Dermis microvascular lymphatic vessel endothelial cell (primary cell): ENCODE measurements at places on chromosomes 12 and 14. TPM values are rescaled to one million over a fixed set of nuclear protein-coding genes. Genes with fewer than 3 reads are reported as not detected.

LRTM2 gene
- not detected in 2 replicates for total RNA-seq

KCNK10 gene
- not detected in 2 replicates for total RNA-seq

NINJ2 gene
- total RNA-seq: 2.4 and 3.0 TPM in 2 replicates

RNASE7 gene
- total RNA-seq: not detected in 2 replicates

P2RX2 gene
- total RNA-seq: not detected in 2 replicates

TMX1 gene
- total RNA-seq: 32.4 and 43.3 TPM in 2 replicates

SERPINA3 gene
- total RNA-seq: under 0.01 TPM in 1 of 2 replicates, not detected in the other

NOPCHAP1 gene
- 4.3 and 10.4 TPM in 2 replicates for total RNA-seq

ZFHX2 gene
- total RNA-seq: 0.13 TPM in 2 replicates

LYZ gene
- total RNA-seq: under 0.01 TPM in 1 of 2 replicates, not detected in the other

KERA gene
- not detected in 2 replicates for total RNA-seq

CCDC177 gene
- total RNA-seq: not detected in 2 replicates

TSPAN9 gene
- total RNA-seq: 68.3 and 96.8 TPM in 2 replicates

BHLHE41 gene
- under 0.01 and 0.13 TPM in 2 replicates for total RNA-seq

DNA sequence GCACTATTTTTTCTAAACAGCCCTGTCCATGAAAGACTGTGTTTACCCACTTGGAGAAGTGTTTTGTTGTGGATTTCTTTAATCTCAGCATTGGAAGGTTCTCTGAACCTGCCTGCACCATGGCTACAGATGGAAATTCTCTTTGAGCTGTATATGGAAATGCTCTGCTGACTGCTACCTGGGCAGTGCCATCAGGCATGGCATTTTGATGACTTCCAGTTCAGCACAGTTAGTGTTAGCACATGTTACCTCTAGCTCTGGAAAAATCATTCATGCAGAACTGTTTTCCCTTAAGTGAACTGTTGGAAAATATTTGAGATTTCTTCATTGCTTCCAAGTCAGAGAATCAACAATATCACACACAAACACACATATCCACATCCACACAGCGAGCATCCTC, 52.6 kb upstream of the RIC8B start:
- DNase-seq: no peak

- no peak for DNase-seq
These were observed 16.7 kb downstream of the HRK start for GRCh38 chr12:116864371-116865160.

- DNase-seq: no peak
These were observed 1.1 kb upstream of the C14orf132 start for GRCh38 chr14:96037891-96038557.

- no peak for DNase-seq
These were observed 70.2 kb downstream of the LLPH start for GRCh38 chr12:66060163-66060907.

DNA sequence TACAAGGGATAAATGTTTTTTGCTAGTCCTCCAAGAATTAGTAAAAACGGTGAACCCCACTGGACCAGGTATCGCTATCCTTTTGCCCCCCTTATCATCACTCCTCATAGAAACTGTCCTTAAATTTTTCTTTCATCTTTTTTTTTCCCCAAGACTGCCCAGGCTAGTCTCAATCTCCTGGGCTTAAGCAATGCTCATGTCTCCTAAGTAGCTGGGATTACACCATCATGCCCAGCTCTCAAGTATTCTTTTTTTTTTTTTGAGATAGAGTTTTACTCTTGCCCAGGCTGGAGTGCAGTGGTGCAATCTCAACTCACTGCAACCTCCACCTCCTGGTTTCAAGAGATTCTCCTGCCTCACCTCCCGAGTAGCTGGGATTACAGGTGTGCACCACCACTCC, 9.7 kb downstream of the IRF2BPL start:
- no peak for DNase-seq

DNA sequence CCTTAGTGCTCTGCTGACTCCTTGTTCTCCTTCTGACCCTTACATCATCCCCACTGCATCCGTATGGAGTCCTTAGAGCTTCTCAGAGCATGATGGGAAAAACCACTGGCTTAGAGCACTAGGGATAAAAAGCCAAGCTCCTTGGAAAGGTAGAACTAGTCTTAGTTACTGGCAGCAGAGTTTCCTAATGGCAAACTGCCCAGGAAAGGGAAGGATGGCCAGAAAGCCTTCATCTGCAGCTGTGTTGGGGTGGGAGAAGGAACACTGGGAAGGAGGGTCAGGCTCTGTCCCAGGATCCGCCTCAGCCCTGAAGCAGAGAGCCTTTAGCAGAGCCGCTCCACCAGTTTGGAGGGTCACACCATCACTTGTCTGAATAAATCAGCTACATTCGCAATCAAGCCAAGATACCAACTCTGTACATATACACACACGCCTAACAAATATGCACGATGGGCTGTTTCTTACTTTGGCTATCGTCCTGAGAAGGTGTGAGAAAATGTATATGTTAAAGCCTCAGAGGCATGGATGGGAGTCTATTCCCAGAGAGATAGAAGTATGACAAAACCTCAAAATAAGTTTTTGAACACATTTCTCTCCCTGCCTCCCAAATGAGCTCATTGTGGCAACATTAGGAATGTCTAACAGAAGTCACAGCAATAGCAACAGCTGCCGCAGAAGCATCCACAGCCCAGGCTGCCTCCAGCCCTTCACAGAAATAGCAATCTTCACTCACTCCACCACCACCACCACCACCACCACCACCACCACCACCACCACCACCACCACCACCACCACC, 18.6 kb upstream of the GALNT8 start:
- DNase-seq: no peak

- DNase-seq: peak; percentile 87
These were observed 151.5 kb upstream of the SLC38A2 start for GRCh38 chr12:46523863-46524770.

DNA sequence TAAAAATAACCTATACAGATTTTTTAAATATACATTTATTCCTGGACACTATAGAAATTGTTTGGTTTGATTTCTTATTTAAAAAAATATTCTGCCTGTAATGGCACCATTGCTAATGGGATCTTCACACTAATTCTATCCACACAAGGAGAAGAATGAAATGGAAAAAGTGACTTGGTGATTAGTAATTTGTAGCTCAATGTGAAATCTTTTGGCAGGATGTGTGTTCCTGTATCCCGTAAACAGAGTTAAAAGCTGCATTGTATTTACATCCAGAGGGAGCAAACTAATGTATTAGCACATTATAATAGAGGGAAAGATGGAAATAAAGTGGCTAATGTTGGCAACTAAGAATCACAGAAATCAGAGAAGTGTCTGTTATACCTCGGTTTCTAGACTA, 1455.3 kb upstream of the FLRT2 start:
- peak; percentile 29 for DNase-seq

DNA sequence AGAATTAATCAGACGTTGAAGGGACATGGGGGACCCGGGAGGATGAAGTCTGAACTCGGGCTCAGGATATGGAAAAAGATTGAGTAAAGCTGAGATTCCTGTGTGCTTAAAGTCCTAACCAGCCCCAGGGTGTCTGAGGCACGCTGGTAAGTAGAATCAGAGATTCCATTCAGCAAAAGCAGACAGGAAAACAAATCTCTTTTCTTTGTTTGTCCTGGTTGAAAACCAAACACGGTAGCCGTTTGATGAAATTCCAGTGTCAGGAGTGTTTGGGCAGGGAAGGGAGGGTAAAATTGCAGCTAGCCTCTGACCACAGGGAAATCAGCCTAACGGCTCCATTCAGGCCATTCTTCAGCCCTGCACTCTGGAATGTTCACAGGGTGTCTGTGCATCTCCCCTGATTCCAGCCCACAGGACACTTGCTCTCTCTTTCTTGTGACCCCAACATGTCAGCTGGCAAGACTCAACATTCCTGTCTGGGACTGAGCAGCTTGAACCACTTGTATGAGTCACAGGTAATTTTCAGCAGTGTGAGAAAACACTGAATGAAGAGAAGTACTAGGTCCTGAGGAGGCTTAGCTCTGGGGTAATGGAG, 31.0 kb downstream of the NINJ2 start:
- DNase-seq: peak; percentile 80

DNA sequence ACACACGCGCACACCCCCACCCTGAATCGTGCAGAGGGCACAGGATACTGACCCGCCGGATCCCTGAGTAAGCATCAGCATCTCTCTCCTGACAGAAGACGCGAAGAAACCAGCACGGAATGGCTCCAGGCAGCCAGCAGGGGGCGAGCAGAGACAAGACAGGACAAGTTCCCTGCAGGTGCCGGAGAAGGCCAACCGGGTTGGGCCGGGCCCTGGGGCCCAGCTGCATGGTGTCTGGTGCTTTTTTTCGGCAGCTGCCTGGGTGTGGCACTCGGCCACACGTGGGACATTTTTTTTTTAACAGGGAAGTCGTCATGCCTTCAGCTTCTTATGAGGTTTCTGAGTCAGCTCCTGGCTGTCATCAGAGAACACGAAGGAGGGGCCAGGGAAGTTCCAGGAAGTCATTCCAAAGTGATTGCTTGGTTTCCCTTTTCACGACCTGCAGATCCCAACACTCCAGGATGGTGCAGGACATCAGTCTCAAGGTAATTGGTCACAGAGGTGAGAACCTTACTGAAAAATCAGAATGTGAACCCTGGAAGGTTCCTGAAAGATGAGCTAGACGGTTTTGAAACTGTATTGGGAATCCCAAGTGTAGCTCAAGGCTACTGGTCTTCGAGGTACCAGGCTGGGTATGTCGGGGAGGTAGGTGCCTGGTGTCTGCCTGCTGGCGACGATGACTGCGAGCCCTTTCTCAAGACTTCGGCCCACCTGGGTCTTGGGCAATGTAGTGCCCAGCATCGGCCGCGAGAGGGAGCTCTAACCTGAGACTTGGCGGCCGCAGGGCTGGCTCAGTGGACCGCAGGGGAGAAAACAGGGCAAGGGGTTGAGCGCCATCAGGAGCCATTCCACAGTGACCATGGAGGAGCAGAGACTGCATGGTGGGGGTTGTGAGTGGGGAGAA, 190.8 kb upstream of the PRMT8 start:
- peak; percentile 80 for DNase-seq

DNA sequence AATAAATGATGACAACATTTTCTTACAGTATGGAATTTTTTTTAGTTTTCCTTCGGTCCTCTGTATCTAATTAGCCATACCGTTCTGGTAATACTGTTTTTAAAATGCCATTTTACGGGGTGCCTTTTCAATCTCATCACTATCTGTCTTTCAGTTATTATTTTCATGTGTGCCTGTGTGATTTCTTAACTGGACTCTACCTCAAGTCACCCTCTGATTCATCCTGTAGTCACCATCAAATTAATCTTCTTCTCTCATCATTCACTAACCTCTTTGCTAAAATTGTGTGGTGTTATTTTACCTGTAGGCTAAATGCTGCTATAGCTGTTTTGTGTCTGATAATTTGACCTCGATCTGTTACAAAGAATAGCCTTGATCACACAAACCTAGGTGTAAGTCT, 16.0 kb upstream of the CCT2 start:
- DNase-seq: no peak

DNA sequence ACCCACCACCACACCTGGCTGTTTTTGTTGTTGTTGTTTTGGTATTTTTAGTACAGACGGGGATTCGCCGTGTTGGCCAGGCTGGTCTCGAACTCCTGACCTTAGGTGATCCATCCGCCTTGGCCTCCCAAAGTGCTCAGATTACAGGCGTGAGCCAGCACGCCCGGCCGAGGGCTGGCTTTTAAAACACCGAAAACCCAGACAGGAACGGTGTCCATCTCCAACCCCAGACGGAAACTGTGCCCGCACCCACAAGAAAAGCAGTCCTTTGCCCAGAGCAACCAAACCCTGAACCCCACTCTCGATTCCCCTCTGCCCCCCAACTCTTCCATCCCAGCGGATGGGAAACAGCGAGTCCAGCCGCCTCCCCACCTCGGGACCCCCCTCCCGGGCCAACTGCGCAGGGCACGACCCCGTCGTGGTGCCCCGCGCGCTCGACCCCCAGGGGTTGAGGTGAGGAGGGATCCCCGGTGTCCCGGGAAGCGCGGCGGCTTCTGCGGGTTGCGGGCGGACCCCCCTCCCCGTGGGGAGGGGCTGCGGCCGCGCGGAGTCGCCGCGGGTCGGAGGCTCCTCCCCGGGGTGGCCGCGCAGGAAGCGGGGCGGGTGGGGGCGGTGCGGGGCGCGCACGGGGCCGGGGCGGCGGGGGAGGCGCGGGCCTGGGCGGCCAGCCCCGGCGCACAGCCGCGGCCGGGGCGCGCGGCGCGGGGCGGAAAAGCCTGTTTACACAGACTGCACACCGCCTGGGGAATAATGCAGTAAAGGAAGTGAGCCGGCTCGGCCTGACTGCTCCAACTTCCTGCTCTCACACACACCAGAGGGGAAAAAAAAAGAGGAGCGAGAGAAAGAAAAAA, at the start of gene ELK3:
Gene ELK3, plus strand, starts transcription at position 651 of the 851 bp plus-strand sequence.
- peak; percentile 95 for DNase-seq

GRCh38 chr14:100828031-100828769, 2.3 kb downstream of the MEG3 start:
- DNase-seq: peak; percentile 75

DNA sequence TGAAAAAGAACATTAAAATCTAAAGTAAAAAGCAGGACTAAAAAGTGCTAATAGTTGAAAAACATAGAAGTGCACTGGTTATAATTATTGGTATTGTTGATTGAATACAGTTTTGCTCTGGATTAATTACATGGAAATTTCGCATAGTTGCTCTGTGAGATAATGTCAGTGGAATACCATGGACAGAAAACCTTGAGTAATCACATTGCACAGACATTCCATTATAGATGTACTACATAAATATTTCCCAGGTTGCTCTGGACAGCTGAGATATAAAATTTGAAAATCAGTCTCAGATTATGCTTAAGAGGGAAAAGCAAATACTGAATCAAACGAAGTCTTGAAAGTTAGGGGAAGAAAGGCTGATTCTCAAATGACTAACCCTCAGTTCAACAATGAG, 439.3 kb upstream of the FLRT2 start:
- no peak for DNase-seq

- DNase-seq: no peak
These were observed 34.4 kb downstream of the DIO2 start for GRCh38 chr14:80176893-80177292.

- DNase-seq: no peak
These were observed 9.2 kb upstream of the RAD52 start for GRCh38 chr12:958588-959123.

DNA sequence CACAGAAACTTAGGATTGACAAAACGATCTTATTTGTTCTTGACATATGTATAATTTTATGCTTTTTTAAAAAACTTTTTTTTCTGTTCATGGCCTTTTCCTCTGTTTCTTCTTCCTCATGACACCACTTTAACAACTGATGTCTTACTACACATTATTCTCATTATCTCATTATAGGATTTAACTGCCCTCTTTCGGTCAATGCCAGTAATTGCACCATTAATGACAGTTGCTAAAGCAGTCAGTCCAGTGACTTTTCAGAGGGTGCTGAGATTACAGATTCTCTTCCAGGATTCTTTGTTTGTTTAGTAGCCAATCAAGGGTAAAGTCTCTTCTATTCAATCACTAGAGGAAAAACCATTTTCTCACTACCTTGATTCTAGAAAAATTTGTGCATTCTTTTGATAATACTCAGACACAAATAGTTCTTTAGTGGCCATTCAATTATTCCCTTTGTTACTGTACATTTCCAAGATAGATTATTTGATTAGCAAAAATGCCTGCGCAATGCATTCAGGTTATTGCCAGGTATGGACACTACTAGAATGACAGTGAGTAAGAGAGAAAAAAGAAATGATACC, 50.1 kb downstream of the KLRG1 start:
- DNase-seq: peak; percentile 53

- DNase-seq: peak; percentile 98
These were observed 46.0 kb downstream of the YEATS4 start for GRCh38 chr12:69405566-69405865.

GRCh38 chr12:9980126-9980525, 8.9 kb downstream of the CLEC12A start:
- DNase-seq: no peak

GRCh38 chr12:117011988-117012805, 87.0 kb downstream of the TESC start:
- DNase-seq: no peak

- no peak for DNase-seq
These were observed 14.9 kb upstream of the GPR132 start for GRCh38 chr14:105080161-105080560.
